ENCODE measurements at places on chromosomes 12 and 14.
A peak's percentile ranks its signal among the peaks of the same experiment; 100 is the strongest.

DNA sequence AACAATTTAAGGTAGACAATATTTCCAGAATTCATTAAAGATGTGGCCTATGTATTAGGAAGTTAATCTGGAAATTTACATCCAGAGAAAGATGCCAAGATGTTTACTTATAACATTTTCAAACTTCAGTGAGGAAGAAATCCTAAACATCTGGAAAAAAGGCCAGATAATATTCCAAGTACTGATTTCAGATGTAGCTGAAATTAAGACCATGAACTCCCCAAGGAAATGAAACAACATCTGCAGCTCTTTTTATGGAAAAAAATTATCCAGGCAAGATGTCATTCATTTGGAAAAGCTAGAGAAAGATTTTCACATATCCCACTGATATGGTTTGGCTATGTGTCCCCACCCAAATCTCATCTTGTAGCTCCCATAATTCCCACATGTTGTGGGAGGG is 35.0 kb downstream of the GNG2 start:
- no peak for DNase-seq

- no peak for DNase-seq
Measured at GRCh38 chr12:130872179-130873096, 572 bp downstream of the RAN start.

DNA sequence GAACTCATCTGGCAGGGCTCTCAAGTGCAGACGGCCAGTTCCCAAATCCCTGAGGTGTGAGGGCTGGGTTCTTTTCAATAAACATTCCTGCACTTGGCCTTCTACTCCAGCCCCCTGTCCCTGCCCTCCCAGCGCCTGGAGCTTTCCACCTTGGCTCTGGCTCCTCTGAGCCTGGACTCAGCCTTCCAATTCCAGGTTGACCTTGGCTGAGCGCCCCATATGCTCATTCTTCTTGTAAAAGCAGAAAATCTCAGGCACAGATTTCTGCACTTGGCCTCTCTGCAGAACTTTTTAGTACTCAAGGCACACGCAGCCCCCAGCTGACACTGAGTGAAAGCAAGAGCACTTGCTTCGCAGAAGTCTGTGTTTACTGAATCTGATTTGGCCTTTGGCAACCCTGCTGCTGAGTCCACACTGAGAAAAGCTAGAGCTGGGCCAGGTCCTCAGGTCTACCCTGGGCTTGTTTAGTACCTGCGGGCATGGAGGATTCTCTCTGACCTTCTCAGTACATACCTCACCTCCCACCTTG is 222.7 kb downstream of the MSRB3 start:
- peak; percentile 52 for DNase-seq

GRCh38 chr14:58697930-58698642 is 60.3 kb downstream of the DACT1 start:
- no peak for DNase-seq

- DNase-seq: no peak
Measured at GRCh38 chr12:25924491-25925001, 33.9 kb upstream of the RASSF8 start.

DNA sequence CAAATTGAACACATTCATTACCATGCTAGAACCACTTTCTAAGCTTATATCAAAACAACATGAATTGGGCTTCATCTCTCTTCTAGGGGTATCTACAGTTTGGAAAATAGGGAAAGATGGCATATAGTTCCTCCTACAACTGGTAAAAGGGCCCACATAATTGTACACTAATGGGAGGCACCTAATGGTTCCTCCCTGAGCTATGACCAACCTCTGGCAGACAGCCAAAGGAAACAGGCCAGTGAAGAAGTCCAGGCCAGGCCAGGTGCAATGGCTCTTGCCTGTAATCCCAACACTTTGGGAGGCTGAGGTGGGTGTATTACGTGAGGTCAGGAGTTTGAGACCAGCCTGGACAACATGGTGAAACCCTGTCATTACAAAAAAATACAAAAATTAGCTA is 23.2 kb upstream of the APOF start:
- DNase-seq: no peak

- DNase-seq: no peak
Measured at GRCh38 chr14:95054346-95055280, 102.7 kb downstream of the DICER1 start.

GRCh38 chr14:80927083-80927989 is 14.2 kb downstream of the CEP128 start:
- DNase-seq: no peak
